GM04503 (cell line): ENCODE measurements at places on chromosomes 2 and 18.

- DNase-seq = no peak
Observed at GRCh38 chr2:210481601-210482175, 5.1 kb upstream of the LANCL1 start.

GRCh38 chr2:102522890-102523289, 49.9 kb downstream of the SLC9A4 start:
- DNase-seq = no peak

DNA sequence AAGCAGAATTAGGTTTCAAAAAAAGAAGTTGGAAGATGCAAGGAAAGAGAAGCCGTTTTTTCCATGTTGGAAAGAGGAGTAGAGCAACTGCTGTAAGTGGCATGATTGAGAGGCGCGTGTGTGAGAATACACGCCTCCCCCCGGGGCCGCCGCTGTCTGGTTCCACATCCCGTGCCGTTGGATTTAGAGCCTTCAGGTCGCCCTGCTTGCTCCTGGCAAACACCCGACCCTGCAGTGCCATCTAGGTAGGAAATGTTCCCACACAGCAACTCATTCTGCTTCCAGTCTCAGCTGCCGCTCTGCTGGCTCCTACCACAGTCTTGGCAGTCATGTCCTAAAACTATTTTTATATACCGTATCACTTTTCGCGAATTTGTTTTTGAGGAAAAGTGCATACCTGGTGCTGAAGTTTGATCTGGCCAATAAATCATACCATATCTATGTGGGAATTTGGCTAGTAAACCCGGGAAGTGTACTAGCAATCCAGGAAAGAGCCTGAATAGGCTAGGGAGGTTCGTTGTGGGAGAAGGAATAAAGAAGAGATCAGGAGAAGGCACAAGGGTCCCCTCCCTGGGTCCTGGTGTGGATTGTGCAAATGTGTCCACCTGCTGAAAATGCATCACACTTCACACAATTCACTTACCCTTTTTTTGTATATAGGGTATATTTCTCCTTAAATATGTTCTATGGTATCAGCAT, 372.7 kb downstream of the FBXO15 start:
- DNase-seq = no peak

GRCh38 chr2:106853631-106854030, 32.3 kb downstream of the ST6GAL2 start:
- DNase-seq = no peak

- DNase-seq = no peak
Observed at GRCh38 chr2:196077821-196078220, 9.2 kb upstream of the DNAH7 start.

GRCh38 chr2:8441371-8441770, 240.5 kb upstream of the ID2 start:
- no peak for DNase-seq

DNA sequence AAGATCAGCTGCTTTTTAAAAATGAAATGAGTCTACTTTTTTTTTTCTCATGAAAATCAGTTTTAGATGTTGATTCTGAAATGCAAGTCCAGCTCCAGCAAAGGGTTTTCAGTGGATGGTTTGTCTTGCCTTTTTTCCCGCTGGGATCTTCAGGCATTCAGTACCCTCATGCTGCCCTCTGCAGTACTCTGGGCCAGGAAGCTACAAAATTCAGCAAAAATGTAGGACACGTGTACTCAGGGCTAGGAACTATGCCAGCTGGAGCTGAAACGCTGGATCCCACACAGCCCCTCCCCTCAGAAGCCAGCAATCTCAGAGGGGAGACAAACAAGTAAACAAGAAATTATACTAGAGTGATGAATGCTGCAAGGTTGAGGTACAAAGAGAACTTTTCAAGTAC, 97.3 kb downstream of the MMADHC start:
- DNase-seq = peak; percentile 30

- no peak for DNase-seq
Observed at GRCh38 chr18:38297910-38298309, 732.3 kb upstream of the CELF4 start.

GRCh38 chr2:233819884-233820773, 34.2 kb downstream of the HJURP start:
- DNase-seq = no peak

GRCh38 chr2:220107380-220107791, 480.0 kb downstream of the SLC4A3 start:
- no peak for DNase-seq

DNA sequence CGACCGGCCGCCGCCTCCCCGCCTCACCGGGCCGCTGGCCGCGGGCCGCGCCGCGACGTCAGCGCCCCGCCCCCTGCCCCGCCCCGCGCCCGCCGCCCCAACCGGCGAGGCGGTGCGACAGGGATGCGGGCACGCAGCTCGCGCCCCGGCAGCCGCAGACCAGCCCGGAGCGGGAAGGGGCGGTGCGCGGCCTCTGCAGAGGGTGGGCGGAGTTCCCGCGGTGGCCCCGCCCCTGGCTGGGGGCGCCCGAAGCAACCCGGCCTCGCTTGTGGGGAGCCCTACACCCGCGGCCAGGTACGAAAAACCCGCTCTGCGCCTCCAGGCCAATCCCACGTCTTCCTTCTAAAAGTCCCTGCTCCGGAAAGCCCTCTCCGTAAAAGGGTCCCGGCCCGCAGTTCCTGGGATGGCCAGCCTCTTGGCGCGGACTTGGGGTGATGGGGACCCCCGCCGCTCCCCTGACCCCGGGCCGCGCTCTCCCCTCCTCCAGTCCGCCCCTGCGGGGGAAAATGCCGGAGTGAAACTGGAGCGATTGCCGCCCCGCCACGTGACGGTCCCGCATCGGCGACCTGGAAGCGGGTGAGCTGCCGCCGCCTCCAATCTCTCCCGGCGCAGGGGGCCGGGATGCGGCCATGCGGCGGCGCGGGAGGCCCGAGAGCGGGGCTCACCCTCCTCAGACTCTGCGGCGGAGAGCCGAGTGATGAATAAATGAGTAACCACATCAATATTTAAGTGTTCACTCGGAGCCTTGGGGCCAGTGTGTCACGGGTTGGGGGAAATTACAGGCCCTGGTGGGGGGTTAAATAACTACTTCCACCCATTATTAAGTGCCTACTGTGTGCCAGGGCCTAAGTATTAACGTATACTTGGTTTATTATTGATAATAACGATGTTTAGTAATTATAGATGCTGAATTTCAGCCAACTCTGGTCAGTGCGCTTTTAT, at the start of gene RAB11FIP5:
Gene RAB11FIP5 (minus strand): TSS at position 36 of the 942 bp plus-strand sequence. CDS start 171 bp downstream, outside the sequence.
- peak; percentile 63 for DNase-seq

GRCh38 chr18:79944126-79944731, 7.2 kb downstream of the SLC66A2 start:
- no peak for DNase-seq

DNA sequence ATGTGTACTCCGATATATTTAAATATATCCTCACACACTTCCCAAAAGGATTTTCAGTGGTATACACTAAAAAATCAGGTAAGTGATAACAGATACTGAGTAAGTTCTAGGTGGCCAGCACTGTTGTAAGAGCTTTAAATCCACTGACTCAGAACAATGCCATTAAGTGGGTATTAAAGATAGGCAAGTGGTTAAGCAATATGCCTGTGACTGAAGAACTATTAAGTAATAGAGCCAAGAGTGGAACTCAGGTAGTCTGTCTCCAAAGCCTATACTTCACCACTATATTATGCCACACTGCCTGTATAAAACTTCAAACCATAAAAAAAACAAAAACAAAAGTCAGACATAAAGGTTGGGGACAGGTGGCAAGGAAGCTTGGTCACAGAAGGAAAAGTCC, 37.2 kb downstream of the THUMPD2 start:
- DNase-seq = no peak

- no peak for DNase-seq
Observed at GRCh38 chr2:73075477-73076373, 4.2 kb upstream of the SFXN5 start.

- DNase-seq = no peak
Observed at GRCh38 chr18:24726727-24727492, 266.5 kb downstream of the HRH4 start.

DNA sequence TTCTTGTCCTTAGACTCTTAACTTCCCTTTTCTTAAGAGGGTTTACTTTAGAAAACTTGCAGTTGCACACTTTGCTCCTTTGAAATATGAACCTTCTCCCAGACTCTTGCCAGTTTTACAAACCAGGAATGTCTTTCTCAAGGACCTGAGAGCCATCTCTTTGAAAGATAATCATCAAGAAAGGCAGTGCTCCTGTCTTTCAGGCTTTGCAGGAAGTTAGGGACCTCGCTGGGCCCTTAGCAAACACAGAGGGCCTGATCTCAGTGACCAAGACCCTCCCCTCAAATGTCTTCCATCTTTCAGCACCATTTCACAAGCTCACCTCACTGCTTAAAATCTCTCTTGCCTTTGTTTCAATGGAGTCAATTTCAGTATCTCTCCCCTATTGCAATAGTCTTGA, 32.0 kb upstream of the NYAP2 start:
- DNase-seq = no peak

DNA sequence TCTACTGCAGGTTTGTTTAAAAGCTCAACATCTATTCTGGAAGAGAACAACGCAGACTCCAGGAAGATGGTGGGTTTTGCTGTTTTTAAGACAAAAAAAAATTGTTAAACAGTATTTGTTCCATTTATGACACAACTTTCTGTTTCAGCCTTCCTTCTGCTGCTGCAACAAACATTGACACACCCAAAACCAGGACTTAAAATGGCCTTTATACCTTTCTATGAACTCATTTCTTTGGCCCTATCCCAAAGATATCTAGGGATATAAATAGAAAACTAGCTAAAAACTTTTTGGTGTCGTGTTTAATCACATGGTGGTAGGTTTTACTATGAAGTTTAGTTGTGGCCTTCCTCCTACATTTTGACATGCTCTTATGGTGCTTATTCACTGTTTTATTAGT, 964 bp upstream of the GALNT3 start:
- DNase-seq = no peak

GRCh38 chr2:132668987-132669907, 758 bp downstream of the LYPD1 start:
- DNase-seq = no peak

- no peak for DNase-seq
Observed at GRCh38 chr2:176473177-176473576, 203.9 kb downstream of the MTX2 start.

DNA sequence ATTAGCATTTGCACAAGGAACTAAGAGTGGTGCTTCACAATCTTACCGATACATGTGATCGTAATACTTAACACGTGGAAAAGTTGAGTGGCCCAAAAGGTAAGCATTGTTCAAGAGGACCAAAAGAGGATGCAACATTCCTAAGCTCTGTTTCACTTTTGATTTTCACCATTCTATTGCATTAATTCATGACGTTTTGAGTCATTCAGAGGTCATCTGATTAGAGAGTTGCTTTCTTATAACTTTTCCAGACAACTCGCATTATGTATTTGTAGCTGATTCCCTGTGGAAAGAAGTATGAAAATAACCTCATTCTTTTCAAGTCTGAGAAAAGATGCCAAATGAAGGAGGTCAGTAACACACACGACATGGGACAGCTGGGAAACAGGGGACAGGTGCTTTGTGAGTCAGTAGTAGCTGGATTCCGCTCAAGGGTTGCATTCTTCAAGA, 344.4 kb downstream of the RND3 start:
- DNase-seq = no peak

DNA sequence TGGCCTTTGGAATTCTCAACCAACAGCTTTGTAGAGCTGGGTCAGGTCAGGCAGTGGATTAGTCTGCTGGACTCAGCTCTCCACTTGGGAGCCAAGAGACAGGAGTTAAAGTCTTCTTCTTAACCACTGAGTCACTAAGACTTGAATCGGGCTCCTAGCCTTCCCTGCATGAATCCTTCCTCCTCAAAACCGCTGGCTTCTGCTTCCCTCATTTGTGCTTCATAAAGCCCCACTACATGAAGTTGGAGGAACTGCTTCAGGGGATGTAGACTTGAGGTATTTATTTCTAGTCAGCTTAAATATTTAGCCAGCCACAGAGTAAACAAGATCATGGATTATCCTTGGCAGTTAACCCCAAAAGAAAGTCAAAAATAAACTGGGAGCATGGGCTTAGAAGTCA, 536.3 kb upstream of the TNP1 start:
- no peak for DNase-seq

GRCh38 chr2:26574066-26574899, 66.9 kb downstream of the CIB4 start:
- DNase-seq = no peak

GRCh38 chr2:231290321-231291015, 92.0 kb downstream of the ARMC9 start:
- no peak for DNase-seq

DNA sequence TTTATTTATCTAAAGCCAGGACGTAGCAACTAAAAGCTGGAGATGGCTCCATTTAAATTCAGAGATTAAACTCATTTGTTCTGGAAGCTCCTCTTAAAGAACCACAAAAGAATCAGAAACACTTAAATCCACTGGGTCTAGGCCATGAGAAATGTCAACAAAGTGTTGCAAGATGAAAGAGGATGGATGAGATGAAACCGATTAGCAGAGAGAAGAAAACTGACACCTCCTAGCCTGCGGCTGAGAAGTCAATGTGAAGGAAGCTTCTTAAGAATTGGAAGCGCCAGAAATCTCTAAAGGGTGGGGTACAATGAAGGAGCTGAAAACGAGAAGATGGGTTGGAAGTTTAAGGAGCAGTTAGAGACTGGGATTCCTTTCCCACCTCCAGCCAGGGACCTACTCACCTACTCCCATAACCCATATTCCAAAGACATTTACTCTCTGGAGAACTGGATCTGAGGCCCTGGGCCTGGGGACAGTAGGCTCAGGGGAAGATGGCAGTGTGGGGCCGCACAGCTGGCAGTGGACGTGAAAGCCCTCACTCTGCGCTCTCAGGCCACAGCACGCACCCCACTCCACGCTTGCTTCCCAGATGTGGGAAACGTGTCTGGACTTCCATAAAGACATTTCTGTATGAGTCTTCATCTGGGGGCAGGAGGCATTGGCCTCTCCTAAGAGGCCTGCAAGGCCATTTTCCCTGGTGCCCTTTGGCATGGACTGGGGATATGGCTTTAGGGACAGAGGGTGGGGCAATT, 188.4 kb downstream of the LOXHD1 start:
- DNase-seq = no peak

GRCh38 chr2:15359716-15360531, 201.2 kb downstream of the NBAS start:
- peak; percentile 50 for DNase-seq

GRCh38 chr2:180763263-180763989, 217.0 kb upstream of the UBE2E3 start:
- no peak for DNase-seq

DNA sequence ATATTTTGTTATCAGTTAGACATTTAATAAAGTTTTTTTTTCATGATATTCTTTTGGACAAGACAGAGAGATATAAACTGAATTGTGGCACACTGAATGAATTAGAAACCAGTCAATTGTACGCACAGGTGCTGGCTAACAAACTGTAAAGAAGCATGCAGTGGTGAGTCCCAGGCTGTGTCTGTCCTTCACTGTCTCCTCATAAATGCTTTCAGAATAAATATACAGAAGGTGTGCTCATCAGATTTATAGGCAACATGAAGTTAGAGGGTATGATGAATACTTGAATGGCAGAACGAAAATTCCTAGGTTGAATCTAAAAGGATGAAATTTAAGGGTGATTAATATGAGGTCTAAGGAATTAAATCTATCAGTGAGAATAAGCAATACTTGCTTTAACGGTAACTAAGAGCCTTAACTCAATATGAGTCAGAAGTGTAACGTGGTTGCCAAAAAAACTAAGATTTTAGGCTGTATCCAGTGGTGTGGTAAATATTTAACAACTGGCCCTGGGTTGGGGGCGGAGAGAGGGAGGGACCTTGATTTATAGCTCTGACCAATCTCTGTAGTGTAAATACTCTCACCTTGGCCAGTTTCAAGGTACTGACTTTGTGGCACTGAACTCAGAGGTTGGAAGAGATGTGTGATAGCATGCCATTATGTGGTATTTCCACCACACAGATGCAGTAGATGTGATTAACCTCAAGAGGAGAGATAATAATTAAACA, 41.9 kb upstream of the AAK1 start:
- no peak for DNase-seq
